ENCODE measurements at places on chromosomes 7 and 10.

- peak overlapping the region; percentile 89 for H3K4me3 ChIP-seq
- peaks cover 42% of the 10 kb centered on the region for H3K4me1 ChIP-seq
- peak; percentile 21 for DNase-seq
- H3K27me3 ChIP-seq: peaks cover 48% of the 10 kb centered on the region
These were observed 582 bp downstream of the TPST1 start for GRCh38 chr7:66205741-66206090.

GRCh38 chr10:95650232-95650631 lies 6.3 kb downstream of the ALDH18A1 start:
- peaks cover 46% of the 10 kb centered on the region for H3K36me3 ChIP-seq
- H3K4me1 ChIP-seq: peaks cover 10% of the 10 kb centered on the region
- H3K27ac ChIP-seq: no peak overlapping the region
- no peaks in the 10 kb centered on the region for H3K27me3 ChIP-seq
- no peak overlapping the region for H3K4me3 ChIP-seq

DNA sequence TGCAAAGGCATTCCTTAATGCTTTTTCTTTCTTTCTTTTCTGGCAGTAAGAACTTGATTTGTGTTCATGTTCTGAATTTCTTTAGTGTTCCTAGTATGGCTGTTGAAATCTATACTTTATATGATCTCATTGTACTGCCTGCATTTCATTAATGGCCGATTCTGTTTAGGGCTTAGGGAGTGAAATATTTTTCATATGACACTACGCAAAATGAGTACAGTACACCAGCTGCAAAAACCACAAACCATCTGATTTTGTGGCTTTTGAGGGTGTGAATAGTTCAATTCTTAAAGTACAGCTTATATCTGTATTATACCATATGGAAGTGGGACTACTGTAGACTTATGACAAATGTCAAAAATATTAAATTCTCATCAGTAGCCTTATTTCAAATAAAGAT lies 69.1 kb upstream of the FOXP2 start:
- no peaks in the 10 kb centered on the region for H3K27me3 ChIP-seq
- no peak overlapping the region for H3K27ac ChIP-seq
- no peaks in the 10 kb centered on the region for H3K4me1 ChIP-seq

DNA sequence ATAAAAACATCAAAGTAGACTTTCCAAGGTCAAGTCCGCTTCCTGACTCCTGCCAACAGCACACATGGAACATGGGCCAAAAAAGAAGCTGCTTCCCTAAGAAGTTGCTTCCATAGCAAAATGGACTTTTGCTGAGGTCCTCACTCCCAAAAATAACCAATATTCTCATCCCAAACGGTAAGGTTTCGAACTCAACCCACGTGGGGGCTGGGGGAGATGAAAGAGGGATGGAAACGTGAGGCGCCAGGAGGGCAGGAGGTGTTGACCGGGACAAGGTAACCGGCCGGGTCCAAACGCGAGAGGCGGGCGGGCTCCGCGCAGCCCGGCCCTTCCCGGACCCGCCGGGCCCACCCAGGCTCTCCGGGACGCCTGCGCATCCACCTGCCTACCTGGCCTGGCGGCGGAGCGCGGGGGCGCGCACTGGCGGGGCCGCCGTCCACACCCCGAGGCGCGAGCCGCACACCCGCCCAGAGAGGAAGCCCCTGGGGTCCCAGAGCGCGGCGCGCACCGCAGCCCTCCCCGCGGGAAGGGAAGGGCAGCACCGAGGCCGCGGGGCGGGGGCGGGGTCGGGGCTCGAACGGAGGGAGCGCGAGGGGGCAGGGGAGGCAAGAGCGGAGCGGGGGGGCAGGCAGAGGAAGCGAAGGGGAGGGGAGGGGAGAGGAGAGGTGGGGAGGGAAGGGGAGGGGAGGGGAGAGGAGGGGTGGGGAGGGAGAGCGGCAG lies 742 bp downstream of the LMBR1 start:
- peak overlapping the region; percentile 85 for H3K4me3 ChIP-seq
- H3K4me1 ChIP-seq: peaks cover 50% of the 10 kb centered on the region
- H3K36me3 ChIP-seq: peaks cover 9% of the 10 kb centered on the region
- peak overlapping the region; percentile 90 for H3K27ac ChIP-seq

GRCh38 chr7:149422162-149422913 lies 38.5 kb downstream of the ZNF777 start:
- peak overlapping the region; percentile 78 for H3K27ac ChIP-seq
- peaks cover 12% of the 10 kb centered on the region for H3K27me3 ChIP-seq
- H3K4me1 ChIP-seq: peaks cover 14% of the 10 kb centered on the region
- peak; percentile 73 for DNase-seq
- no peaks in the 10 kb centered on the region for H3K36me3 ChIP-seq
- H3K4me3 ChIP-seq: peak overlapping the region; percentile 67

DNA sequence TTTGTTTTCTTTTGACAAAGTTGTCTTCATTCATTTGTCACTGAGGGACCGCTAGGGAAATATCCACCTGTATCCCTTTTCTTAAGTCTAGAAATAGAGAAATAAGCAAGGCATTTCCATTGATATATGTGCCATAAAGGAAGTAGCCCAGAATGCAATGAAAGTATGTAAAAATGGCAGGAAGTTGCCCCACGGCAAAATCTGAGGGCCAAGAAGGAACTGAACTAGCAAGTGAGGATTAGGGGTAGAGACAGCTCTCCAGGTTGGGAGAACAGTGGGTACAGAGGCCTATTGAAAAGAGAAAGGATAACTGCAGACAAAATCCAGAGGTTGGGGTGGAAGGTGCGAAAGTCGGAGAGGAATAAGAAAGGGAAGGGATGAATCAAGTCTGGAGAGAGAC lies 56.6 kb upstream of the TOMM7 start:
- peaks cover 7% of the 10 kb centered on the region for H3K27me3 ChIP-seq
- DNase-seq: no peak
- peaks cover 8% of the 10 kb centered on the region for H3K4me1 ChIP-seq
- no peak overlapping the region for H3K4me3 ChIP-seq
- no peak overlapping the region for H3K27ac ChIP-seq

- no peaks in the 10 kb centered on the region for H3K36me3 ChIP-seq
- H3K27me3 ChIP-seq: no peaks in the 10 kb centered on the region
- no peak for DNase-seq
- no peak overlapping the region for H3K4me3 ChIP-seq
These were observed 37.7 kb downstream of the AGMO start for GRCh38 chr7:15524077-15524476.

DNA sequence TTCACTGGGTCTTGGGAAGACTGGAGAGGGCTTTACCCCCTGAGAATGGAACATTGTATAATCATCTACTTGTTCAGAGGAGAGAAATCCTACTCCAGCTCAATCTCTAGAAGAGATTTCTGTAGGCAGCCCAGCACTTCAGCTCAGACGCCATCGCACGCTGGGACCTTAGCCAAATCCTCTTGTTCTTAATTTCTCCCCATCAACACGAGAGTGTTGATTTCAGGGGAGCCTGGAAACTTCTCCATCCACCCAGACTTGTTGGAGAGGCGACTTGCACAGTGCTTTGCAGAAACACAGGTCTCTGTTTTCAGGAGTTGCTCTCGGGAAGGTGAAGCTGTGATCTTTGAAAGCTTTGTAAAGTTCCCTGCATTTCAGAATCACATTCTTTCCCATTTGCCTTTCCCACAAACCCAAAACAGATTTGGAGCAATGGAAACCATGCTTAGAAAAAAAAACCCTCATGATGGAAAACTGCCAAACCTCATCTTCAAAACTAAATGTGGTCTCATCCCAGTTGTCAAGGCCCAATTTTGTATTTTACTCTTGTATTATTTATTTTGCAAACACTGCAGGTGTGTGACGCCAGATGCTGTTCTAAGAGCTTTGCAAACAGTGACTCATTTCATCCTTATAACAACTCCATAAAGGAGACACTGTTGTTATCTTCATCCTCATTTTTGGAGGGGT lies 60.9 kb downstream of the CALML3 start:
- no peak overlapping the region for H3K27ac ChIP-seq
- no peak for DNase-seq
- H3K4me1 ChIP-seq: no peaks in the 10 kb centered on the region
- peaks cover 39% of the 10 kb centered on the region for H3K27me3 ChIP-seq
- no peak overlapping the region for H3K4me3 ChIP-seq

GRCh38 chr10:78416031-78417011 lies 382.7 kb downstream of the RPS24 start:
- no peaks in the 10 kb centered on the region for H3K36me3 ChIP-seq
- H3K4me3 ChIP-seq: no peak overlapping the region
- DNase-seq: no peak
- no peak overlapping the region for H3K27ac ChIP-seq

GRCh38 chr7:76220185-76221057 lies 18.7 kb downstream of the SRRM3 start:
- no peak for DNase-seq
- no peak overlapping the region for H3K4me3 ChIP-seq
- peaks cover 43% of the 10 kb centered on the region for H3K27me3 ChIP-seq
- no peaks in the 10 kb centered on the region for H3K36me3 ChIP-seq
- no peaks in the 10 kb centered on the region for H3K4me1 ChIP-seq
